ENCODE measurements at places on chromosomes 12 and 14.

GRCh38 chr14:34093883-34094282 is 143.0 kb upstream of the EGLN3 start:
- no peak for DNase-seq

GRCh38 chr12:32098112-32098511 is 8.5 kb upstream of the BICD1 start:
- DNase-seq = no peak

DNA sequence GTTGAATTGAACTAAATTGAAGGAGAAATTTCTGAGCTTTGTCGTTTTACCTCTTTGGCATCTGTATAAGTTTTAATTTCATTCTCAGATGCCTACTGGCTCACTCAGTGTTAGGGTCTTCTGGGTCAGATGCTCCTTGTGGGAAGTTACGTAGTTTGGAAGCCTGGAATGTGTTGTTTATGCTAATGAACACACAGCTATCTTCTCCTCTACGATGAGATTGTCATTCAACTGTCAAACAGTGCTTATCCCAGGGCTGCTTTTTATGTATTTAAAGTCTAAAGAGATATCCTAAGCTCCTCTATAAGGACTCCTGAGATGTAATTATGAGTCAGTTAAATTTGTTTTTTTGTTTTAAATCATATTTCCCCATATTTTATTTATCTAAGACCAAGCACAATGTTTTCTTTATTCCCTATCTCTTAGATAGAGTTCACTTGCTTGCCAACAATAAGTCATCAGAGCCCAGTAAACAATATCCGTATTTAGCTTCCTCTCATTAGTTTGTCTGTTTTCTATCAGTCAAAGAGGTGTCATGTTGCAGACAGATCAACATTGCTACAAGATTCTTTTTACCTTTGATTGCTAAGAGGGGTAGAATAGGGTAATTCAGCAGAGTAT is 368.0 kb upstream of the PDE3A start:
- no peak for DNase-seq

DNA sequence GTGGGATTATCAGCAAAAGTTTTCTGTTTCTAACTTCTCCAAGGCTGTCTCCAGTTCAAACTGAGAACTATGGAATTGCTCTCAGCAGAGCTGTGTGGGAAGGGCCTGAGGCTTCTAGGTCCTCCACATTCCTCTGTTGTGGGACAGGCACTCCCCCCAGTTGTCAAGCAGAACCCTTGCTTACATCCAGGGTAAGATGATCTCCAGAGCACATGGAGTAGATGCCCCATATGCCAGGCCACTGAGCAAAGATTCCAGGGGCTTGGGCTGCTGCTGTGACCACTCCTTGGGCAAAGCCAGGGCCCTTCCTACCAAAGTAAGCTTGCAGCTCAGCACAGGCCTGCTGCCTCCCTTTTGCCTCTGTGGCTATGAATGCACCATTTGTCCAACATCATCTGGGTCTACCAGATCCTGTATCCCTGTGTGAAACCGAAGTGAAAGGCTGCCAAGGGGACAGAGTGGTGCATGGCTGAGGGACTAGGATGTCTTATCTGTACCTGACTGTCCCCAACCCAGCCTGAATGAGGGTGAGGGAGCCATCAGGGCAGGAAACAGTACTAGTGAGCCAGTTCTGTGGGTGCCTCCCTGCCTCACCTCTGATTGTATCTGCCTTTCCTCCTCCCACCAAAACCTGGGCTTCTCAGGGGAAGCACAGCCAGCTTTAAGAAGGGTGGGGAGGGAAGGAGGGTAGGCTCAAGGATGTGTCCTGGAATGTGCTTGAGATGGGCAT is 13.1 kb upstream of the ESPL1 start:
- no peak for DNase-seq

- DNase-seq = no peak
Observed at GRCh38 chr12:57611108-57611826, at the start of gene ARHGEF25. ARHGEF25 (plus strand) TSS chr12:57611435; CDS start chr12:57611895, 460 bp downstream.

- no peak for DNase-seq
Observed at GRCh38 chr12:24770821-24771220, 178.1 kb downstream of the BCAT1 start.

GRCh38 chr12:112087055-112087850 is 21.3 kb downstream of the NAA25 start:
- no peak for DNase-seq

GRCh38 chr14:74085828-74086227 is 1.1 kb downstream of the LIN52 start:
- DNase-seq = no peak
